Fibroblast of mammary gland (primary cell): ENCODE measurements at places on chromosomes 4 and X.
A peak's percentile ranks its signal among the peaks of the same experiment; 100 is the strongest.

DNA sequence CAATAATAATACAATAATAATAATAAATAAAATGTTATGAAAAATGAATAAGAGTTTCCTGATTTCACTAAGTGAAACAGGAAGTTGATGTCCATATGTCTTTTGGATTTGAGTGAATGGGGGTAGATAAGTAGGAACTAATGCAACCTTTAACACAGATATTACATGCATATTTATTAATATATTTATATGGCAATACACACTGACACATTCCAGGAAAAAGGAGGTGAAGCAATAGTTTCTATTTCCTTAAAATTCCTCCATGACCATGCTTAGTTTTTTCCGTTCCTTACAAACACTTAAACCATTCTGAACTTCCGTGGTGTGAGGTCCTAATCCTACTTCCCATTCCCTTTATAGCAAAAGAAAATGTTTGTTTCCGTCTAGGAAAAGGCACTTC is 48.3 kb downstream of the ATXN3L start:
- no peak for DNase-seq

GRCh38 chrX:120429776-120430540 is 39.1 kb downstream of the LAMP2 start:
- no peak for DNase-seq

DNA sequence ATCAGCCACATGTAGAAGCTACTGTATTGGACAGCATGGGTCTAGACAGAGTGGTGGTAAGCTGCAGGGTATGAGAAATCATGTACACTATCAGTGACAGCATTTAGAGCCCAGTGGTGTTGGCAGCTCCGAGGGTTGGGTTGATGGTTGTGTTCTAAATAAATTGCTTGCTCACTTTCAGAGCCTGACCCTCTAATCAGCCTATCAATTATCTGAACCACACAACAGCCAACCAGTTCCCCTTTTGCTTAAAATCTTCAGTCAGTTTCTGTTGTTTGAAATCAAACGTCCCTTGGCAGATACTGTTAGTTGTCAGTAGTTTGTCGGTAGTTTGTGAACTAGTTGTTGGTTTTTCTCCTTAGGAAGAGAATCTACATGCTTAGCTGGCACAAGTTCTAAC is 99.8 kb upstream of the RAI2 start:
- no peak for DNase-seq

DNA sequence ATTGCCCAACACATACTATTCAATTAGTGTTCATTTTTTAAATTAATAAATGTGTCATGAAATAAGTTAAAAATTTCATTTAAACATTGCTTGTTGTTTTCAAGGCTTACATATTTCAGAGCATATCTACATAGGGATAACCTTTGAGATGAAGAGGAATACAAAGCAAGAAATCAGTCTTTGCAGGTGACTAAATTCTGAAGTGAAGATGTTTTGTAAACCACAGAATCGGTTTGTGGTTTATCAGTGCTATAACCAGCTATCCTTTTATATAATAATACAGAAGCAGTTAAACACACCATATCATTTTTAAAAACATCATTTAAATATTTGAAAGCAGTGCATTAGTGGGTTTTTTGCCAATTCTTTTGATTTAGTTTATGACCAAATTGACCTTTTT is 26.9 kb downstream of the FAM241A start:
- no peak for DNase-seq

GRCh38 chr4:89539374-89539773 is 231.8 kb upstream of the GPRIN3 start:
- DNase-seq, result peak; percentile 90

- DNase-seq, result peak; percentile 90
Observed at GRCh38 chrX:48574270-48575266, at the start of gene RBM3. Gene RBM3 (plus strand): TSS chrX:48574484. CDS start chrX:48575181, 697 bp downstream.

DNA sequence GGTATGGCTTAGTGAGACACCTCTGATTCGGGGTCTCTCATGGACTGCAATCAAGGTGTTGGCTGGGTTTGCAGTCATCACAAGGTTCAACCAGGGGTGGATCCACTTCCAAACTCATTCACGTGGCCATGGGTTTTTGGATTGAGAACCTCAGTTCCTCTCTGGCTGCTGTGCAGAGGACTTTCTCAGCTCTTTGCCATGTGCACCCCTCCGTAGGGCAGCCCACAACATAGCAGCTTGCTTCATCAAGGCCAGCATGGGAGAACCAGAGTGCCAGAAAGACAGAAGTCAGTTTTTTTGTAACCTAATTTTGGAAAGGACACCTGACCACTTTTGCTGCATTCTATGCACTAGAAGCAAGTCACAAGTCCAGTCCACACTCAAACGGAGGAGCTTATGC is 154.9 kb downstream of the PJA1 start:
- no peak for DNase-seq

DNA sequence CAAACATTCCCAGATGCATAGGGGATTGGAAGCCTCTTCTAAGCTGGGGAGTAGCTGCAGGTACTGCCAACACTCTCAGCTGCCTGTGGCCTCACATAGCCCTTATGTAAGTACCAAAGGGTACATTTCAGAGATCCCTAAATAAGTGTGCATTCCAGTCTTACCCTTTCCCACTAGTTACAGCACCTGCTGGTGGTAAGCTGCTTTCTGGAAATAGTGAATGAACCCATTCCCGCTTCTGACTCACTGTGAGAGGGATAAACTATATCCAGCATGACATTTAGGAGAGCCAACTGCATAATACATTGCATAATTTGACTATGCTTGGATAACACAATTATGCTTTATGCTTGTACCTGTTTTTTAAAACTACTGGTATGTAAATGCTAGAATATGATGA is 149.0 kb downstream of the FAM13A start:
- DNase-seq, result peak; percentile 34

GRCh38 chr4:76283900-76284299 is 22.6 kb upstream of the STBD1 start:
- DNase-seq, result peak; percentile 6

DNA sequence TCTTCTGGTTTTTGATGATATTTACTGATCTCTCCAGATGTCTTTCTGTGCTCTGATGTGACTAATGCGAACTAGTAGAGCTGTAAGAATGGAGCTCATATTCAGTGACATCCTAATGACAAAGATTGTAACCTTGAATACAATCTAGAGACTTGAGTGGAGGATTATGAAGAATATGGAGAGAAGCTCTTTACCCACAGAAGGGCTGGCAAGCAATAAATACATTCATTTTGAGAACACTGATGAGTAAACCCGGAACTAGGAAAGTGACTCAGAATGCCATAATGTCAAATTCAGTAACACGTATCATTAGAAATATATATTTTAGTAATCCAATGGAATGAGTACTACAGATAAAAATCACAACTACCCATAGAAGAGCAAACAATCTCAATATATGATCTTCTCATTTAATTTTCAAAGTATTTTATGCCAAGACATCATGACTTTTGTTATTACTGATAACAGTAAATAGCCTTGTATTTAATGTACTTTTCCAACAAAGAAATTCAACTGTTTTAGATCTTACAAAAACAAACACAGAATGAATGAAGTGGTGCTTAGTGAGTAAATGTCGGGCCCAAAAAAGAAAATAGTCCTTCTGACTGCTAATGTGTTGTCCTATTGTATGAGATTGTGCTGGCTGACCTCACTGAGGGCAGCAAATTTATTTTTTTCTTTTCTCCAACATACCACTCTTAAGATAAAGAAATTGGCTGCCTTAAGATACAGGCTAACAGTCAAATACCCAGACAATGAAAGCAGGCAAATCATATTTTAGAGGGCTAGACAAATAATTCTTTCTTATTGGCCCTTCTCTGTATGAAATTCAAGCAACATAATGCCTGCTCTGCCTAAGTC is 49.2 kb upstream of the HDAC8 start:
- peak; percentile 76 for DNase-seq

- DNase-seq, result no peak
Observed at GRCh38 chrX:119501511-119502148, 33.4 kb downstream of the SLC25A5 start.

DNA sequence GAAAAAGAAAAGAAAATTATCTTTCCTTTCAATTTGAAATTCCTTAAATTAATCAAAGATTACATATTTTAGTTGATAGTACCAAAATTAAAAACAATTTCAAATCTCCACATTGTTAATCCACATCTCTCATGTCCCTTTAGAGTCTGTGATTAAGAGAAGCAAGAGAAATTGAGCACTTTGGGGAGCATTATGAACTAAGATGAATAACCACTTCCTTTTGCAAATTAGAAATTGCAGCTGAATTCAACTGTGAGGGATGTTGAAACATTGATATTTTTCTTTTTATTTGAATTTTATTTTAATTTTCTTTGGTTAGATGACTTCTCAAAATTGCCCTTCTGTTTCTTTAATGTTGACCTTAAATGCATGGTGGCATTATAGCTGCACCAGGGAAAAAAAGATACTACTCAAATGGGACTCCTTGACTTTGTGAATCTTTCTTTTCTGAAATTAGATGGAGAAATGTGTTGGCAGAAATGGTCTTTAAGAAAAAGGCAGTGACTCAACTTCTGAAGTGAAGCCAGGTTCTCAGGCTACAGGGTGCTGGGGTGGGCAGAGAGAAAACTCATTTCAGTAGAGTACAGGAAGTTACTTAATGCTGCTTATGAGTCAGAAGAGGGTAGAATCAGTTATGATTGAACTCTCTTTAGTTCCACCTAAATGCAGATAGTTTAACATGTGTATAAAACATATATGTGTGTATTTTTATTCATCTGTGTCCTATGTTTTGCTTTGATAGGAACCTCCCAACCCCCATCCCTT is 92.0 kb upstream of the TNIP3 start:
- peak; percentile 95 for DNase-seq

GRCh38 chr4:184343502-184344177 is 126.0 kb upstream of the ENPP6 start:
- DNase-seq, result peak; percentile 75

DNA sequence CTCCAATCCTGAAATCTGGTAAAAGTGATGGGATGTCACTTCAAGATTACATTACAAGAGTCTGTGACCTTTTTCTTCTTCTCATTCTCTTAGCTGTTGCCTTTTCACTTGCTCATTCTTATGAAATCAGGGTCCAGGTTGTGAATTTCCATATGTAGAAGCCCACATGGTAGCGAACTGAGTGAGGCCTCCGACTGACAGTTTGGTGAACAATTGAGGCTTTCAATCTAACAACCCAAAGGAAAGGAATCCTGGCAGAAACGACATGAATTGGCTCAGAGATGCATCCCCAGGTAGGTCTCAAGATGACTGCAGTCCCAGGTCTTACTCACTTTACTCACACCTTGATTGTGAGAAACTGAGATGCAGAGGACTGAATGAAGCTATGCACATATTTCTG is 203.4 kb upstream of the FAT4 start:
- DNase-seq, result no peak

GRCh38 chrX:19855700-19856381 is 31.6 kb downstream of the SH3KBP1 start:
- no peak for DNase-seq

DNA sequence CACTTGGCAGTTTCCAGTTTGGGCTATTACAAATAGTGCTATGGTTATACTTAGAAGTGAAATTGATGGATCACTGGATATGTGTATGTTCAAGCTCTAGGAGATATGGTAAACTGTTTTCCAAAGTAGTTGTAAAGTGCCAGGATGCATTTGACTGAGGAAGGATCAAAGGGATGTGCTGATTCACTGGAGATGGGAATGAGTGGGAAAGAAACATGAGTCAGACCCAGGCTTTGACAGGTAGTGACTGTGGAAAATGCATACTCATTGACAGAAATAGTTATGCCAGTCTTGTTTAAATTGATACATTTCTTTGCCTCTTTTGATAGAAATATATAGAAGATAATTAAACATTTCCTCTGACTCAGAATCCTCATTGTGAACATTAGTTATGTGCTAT is 77.9 kb downstream of the CEP135 start:
- DNase-seq, result peak; percentile 55

DNA sequence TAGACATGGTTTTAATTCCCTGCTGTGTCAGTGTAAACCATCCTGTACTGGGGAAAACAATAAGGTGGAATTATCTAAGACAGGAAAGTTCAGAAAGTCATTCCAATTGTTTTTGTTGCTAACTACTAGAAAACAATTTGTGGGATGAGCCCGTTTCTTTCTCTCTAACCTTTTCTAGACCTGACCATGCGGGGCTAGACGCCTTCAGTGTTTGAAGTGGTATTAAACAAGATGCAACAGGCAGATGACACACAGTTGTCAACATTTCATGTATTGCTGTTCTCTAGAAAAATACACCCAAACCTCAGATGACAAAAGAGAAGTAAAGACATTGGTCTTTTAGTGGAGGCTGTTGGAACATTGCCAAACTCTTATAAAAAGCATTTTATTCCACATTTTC is 105.7 kb downstream of the FRAS1 start:
- no peak for DNase-seq

GRCh38 chr4:2808001-2808400 is 15.1 kb downstream of the SH3BP2 start:
- no peak for DNase-seq

DNA sequence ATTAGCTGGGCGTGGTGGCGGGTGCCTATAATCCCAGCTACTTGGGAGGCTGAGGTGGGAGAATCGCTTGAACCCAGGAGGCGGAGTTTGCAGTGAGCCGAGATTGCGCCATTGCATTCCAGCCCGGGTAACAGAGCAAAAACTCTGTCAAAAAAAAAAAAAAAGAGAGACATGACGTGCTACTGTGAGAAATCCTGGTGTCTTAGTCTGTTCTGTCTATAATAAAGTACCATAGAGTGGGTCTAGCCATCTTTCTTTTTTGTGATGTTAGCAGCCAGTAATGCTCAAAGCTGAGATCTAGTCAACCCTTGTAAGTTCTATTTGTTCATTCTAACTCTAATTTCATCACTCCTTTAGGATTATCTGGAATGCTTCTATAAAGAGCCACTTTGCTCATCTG is 38.9 kb downstream of the CLDN34 start:
- no peak for DNase-seq
